NCI-H774 (cell line): ENCODE measurements at places on chromosomes 2 and 18.
A peak's percentile ranks its signal among the peaks of the same experiment; 100 is the strongest.

DNA sequence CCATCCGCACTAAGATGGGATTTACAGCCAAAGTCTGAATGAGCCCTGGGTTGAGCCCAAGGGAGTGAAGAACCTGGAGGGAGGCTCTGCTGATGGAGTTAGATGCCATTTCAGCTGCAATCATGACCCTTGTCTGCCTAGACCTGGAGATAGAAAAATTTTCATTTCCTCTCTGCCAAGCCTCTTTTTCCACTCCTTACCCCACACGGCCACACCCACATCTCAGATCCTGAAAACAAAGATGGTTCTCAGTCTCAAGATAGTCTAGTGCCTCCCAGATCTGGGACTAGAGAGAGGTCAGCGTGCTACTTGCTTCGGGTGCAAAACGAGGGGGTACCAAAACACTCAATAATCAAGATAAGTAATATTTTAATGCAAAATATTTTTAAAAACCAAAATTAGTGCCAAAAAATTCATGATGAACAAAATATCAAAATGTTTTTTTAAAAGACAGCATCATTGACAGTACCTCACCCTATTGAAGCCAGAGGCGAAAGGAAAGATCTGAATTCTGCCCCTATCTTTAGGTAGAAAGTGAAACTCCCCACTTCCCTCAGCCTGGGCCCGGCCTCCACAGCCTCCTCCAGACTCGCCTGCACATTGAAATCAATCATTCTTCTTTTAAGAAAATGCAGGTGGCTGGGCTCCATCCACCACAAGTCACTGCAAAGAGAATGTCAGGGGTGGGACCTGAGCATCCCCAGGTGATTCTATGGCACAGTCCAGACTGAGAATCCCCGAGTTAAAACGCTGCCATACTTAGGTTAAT is 57.8 kb upstream of the GPR45 start:
- no peak for DNase-seq

- no peak for DNase-seq
Observed at GRCh38 chr2:33484042-33484621, 7.7 kb downstream of the RASGRP3 start.

GRCh38 chr2:105714141-105714540 is 30.6 kb upstream of the NCK2 start:
- DNase-seq: no peak

GRCh38 chr2:64607381-64608304 is 46.1 kb downstream of the SERTAD2 start:
- DNase-seq: no peak

DNA sequence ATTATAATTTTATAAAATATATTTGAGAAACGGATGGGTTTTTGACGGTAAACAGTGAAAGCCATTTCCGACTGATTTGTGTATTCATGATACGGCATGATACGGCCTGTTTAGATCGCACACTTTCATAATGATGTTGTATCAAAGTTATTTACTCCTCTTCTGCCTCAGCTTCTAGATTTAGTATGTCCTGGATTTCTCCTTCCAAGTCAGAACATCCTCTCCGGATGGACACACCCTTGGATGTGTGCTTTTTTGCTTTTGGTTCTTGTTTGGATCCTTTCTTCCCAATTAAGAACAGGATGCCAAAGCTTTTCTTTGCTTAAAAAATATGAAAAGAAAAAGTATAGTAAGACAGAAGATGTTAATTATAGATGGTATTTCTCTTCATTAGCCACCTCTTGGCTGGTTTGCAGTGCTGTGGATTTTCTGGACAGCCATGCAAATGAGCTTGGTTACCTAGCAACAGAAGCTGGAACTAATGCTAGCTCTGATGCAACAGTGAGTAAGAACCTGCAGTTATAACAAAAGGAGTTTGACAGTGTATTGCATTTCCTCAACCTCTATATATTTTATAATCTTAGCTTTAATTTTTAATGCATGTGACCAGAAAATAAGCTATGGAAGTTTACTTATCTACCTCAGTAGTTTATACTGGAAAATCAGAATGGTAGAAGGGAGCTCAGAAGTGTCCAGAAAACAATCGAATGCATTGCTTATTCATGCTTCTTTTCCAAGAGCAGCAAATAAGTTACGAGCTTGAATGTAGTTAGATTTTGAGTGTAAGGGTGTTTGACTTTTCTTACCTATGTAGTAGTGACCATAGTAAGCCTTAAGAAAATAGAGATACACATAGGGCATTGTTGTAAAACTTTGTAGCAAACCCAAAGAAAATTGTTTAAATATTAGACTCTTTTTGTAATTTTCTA is 27.9 kb downstream of the RMND5A start:
- peak; percentile 2 for DNase-seq

DNA sequence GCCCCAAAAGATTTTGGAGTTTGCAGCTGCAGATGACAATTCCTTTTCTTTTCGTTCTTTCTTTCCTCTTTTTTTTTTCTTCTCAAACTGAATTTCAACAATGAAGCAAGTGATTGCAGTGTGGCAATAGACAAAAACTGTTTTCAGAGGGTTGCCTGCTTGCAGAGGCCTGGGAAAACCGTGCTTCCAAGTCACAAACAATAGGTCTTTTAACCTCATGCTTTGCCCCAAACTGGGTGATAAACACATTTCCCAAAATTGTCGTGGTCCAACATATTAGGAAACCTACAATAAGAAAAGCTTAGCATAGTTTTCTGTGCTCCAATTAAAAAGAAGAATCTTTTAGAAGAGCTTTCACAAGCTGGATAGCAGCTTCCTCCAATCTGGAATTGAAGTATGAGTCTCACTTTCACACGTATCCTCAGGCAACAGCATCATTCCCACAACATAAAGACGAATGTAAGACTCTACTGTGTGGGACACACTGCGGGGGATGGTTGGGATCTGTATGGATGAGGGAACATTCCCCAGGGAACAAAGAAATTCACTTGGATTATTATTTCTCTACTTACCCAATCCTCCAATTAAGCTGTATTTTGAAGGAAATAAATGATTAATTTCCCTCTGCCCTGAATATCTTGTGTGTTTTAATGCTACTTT is 656.1 kb downstream of the RNF144A start:
- no peak for DNase-seq

GRCh38 chr2:61962095-61962984 is 56.9 kb downstream of the COMMD1 start:
- DNase-seq: no peak

- DNase-seq: no peak
Observed at GRCh38 chr18:78796693-78797455, 182.7 kb upstream of the SALL3 start.

DNA sequence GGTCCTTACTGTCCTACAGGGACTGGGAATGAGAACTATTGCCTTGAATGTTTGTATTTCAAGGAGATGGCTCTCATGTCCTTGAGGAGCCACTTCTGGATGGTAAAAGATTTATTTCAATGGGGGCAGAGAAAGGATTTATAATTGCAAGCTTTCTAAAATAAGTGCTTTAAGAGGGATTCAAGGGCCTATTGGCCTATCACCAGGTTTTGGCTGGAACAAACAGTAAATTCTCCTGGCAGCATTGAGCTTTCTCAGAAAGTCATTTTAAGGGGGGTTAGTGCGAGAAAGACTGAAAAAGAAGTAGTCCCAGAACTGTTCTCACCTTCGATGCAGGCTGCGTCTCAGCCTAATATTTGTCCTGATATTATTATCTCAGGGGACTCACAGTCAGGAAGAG is 29.8 kb downstream of the DPP10 start:
- DNase-seq: no peak

- DNase-seq: no peak
Observed at GRCh38 chr18:54358495-54359040, 862 bp downstream of the C18orf54 start.
